Umbilical cord (tissue), 2 donors: ENCODE measurements at places on chromosomes 16 and 17. TPM values are rescaled to one million over a fixed set of nuclear protein-coding genes. Genes with fewer than 3 reads are reported as not detected.

GRCh38 chr17:33416131-33416530, 123.0 kb upstream of the ASIC2 start:
- DNase-seq, result no peak

DNA sequence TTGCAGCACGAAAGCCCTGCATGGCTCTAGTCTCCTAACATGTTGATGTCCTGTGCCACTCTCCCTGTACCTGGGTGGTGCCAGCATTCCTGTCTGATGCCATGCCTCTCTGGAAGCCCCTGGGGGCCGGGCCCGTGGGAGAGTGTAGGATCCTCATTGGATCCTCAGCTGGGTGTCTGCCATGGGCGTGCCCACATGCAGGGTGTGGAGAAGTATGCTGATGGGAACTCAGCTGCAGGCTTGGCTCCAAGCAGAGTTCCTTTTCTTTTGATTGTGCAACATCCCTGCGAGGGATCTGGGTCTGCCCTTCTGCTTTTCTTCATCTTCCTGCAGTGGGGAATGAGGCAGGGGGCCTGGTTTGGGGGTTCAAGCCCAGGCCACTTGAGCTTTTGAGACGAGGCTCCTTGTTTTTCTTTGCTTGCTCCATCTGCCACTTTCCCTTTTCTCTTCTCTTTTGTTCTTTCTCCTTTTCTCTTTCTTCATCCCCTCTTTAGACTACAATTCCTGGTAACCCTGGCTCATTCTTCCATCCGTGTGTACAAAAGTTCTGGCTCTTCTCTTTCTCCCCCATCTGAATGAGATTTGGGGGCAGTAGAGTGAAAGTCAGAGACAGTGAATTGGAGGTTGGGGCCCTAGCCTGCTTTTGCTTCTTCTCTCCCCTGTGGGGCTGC, 32.9 kb downstream of the KSR1 start:
- peak; percentile 97 for DNase-seq

GRCh38 chr17:1112875-1113274, 66.9 kb downstream of the ABR start:
- DNase-seq, result no peak

DNA sequence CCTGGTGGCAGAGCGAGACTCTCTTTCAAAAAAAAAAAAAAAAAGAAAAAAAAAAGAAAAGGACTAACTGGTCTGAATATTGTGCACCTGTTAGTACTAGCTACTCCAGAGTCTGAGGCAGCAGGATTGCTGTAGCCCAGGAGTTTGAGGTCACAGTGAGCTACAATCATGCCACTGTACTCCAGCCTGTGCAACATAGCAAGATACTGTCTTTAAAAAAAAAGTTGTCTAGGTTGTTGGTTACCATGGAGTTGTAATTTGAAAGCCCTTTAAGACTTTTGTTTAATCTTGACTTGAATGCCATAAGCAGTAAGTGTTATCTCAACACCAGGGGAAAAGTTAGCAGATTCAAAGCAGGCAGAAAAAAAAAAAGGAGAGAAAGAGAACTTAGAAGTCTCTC, 10.9 kb upstream of the C16orf54 start:
- DNase-seq, result no peak

Gene ZNF469
- 5.3 TPM for total RNA-seq

DNA sequence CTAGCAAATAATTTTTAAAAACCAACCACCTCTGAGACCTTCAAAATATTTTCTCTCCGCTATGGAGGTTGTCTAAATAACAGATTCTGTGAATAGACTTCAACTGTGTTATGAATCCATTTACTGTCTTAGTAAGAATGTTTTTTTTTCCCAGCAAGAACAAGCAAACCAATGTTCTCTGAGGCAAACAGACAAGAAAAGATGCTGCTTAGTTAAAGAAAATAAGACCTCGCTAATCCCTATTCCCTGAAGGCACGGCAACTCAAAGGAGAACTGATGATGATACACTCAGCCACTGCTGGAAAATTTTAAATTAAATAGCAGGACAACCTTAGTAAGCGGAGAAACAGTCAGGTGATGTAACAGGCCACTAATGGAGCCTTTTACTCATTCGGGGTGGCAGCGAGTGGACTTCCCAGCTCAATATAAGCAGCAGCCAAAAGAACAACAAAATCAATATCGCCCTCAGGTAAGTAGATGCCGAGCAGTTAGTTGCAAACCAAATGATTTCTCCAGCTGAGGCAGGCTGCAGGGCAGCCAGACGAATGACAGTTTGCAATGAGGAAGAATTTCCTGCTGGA, 81.8 kb downstream of the CPPED1 start:
- DNase-seq, result no peak

Gene ABCA9
- total RNA-seq, result 3.6 TPM
